Sciatic nerve (tissue), 2 donors: ENCODE measurements at places on chromosomes 2 and 18.

GRCh38 chr18:76859474-76860339 lies 37.4 kb downstream of the ZNF236 start:
- DNase-seq: no peak

DNA sequence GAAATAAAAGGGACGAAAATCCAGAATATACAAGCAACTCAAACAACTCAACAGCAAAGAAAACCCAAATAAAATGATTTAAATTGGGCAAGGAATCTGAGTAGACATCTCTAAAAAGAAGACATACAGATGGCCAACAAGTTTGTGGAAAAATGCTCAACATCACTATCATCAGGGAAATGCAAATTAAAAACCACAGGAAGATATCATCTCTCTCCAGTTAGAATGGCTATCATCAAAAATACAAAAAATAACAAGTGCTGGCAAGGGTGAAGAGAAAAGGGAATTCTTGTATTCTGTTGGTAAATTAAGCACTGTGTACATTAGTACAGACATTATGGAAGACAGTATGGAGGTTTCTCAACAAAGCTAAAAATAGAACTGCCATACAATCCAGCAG lies 80.0 kb downstream of the RAB31 start:
- no peak for DNase-seq

- no peak for DNase-seq
These were observed 181.9 kb downstream of the PTPRM start for GRCh38 chr18:7749008-7749405.

GRCh38 chr2:88127888-88128653 lies at the start of gene FABP1:
Gene FABP1, minus strand, starts transcription at chr2:88128062. Its CDS starts 45 bp downstream, at chr2:88128017.
- no peak for DNase-seq
